NCI-H1930 (cell line): ENCODE measurements at places on chromosomes 2 and 18.

- DNase-seq, result no peak
Measured at GRCh38 chr2:214737188-214737587, 72.3 kb downstream of the BARD1 start.

GRCh38 chr2:32864334-32865111 lies 82.2 kb upstream of the LTBP1 start:
- no peak for DNase-seq

- DNase-seq, result no peak
Measured at GRCh38 chr2:191543708-191544107, 134.2 kb upstream of the NABP1 start.

DNA sequence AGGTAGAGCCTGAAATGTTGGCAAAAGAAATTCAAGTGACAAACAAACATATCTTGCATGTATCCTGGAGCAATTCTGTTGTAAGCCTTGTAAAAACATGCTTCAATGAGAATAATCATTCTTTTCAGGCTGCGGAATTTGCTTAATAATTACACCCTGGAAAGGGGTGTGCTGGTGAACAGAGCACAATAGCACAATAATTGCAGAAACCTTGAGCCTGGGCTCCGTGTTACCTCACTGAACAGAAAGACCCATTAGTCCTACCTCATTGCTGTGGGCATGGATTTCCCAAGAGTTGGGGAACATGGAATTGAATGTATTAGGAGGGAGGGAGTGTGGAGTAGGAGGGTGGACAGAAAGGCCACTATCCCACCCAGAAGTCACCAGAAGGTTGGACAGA lies 168.0 kb upstream of the ALKAL2 start:
- no peak for DNase-seq

DNA sequence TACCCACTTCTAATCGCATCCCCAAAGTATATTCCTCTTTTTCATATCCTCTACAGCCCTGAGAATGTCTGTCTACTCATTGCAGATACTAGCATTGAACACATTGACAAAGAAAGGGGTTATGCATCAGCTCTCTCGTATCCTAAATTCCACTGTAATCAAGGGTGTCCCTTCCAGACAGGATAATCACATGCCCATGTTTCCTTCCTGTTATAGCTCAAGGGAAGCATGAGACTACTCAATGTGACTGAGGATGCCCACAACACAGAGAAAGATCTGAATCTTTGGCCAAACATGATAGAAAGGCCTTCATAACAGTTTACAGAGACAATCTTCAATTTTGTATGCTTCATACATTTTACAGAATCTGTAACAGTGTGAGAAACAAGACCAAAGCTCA lies 69.2 kb downstream of the HIBCH start:
- DNase-seq, result no peak

GRCh38 chr2:105052773-105053172 lies 14.9 kb downstream of the MRPS9 start:
- DNase-seq, result no peak

GRCh38 chr18:11518788-11519685 lies 90.4 kb upstream of the SLC35G4 start:
- DNase-seq, result peak; percentile 14

- no peak for DNase-seq
Measured at GRCh38 chr2:40367032-40367431, 84.9 kb downstream of the SLC8A1 start.

DNA sequence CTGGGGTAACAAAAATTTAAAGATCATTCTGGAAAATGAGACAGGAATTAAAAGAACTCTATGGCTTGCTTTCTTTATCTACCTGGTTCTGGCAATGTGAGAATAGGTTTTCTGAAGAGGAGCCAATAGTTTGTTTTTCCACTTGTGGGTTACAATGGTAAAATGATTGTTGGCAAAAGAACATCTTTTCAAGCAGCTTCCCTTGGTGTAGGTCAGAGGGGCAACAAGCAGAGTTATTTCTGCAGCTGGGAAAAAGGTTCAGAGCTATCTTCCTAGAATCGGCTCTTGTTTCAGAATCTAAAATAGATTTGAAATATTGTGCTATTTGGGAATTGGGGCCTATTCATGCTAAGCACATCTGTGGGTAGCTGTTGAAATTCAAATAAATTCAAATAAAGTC lies 11.5 kb upstream of the TSPYL6 start:
- no peak for DNase-seq
